Stimulated activated CD8-positive, alpha-beta memory T cell treated with anti-CD3 and anti-CD28 coated beads, Interleukin-15, amount 100 ng/mL, for 24 hours (primary cell): ENCODE measurements at places on chromosomes 4 and X.

- DNase-seq = no peak
Measured at GRCh38 chrX:150508451-150509367, 59.7 kb upstream of the MTM1 start.

GRCh38 chrX:154460326-154460725 lies 2.2 kb downstream of the PLXNA3 start:
- no peak for DNase-seq

GRCh38 chrX:148628621-148629020 lies 128.2 kb downstream of the AFF2 start:
- no peak for DNase-seq

- no peak for DNase-seq
Measured at GRCh38 chr4:66252291-66252690, 582.0 kb upstream of the EPHA5 start.

DNA sequence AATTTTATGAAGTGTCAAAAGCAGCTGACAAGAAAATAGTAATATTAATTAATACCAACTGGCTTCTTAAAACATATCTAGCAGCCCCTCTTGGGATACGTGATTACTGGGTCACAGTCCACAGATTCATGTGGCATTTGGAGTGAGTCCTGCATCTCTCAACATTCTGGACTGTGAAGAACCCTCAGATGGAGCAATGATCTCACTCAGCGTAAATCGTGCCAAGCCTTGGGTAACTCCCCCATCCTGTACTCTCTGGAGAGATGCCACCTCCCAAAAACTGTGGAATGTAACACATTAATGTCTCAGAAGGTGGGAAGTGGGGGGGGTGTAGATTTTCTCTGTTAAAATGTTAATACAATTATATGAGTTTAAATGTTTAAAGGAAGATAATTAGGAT lies 118.2 kb upstream of the IQCM start:
- no peak for DNase-seq
